ENCODE measurements at places on chromosomes 7 and 10.
A peak's percentile ranks its signal among the peaks of the same experiment; 100 is the strongest.

DNA sequence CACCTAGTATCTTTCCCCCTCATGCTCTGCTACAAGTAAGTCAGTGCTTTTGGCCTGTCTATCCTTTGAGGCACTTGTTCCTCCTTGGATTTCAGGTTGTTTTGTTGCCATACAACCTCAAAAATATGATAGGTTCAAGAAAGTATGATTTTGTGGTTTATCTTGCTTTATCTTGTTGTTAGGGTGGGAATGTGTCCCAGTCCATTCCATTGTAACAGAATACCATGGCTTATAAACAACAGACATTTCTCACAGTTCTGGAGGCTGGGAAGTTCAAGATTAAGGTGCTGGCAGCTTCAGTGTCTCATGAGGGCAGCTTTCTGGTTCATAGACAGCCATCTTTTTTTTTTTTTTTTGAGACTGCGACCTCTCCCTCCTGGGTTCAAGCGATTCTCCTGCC is 72.1 kb downstream of the TMEM270 start:
- DNase-seq: no peak

- no peak for DNase-seq
Measured at GRCh38 chr7:31186202-31186601, 134.1 kb downstream of the ADCYAP1R1 start.

DNA sequence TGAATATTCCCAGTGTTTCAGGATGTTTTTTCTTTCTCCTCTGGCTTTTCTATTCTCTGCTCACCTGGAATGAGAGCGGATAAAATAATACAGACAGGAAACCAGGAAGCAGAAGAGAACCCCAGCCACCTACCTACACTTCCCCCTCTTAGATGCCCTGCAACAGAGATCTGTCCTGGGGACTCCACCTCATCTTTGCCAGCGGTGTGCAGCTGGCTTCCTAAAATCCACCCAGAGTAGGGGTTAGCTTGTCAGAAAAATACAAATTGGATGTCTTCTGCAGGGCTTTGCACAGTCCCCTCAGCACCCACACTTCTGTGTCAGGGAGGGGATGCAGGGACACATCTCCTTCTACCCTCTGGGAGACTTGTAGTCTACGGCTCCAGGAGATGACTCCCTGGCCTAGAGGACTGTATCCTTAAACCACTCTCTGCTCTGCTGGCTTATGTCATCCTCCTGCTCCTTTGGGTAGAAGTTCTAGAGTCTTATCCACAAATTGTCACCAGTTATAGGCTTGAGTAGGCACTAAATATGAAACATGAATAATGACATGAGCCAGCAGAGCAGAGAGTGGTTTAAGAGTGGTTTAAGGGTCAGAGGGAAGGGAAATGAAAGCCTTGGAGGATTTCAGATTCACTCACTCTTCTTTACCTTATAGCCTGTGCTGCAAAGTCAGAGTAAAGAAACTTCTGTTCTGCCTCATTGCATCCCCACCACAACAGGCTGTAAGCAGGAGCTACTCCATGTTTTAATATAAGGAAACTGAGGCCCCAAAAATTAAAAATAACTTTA is 749.4 kb downstream of the AUTS2 start:
- no peak for DNase-seq

- no peak for DNase-seq
Measured at GRCh38 chr7:131182446-131183058, 145.1 kb upstream of the MKLN1 start.

- no peak for DNase-seq
Measured at GRCh38 chr10:36263871-36264270, 621.8 kb upstream of the FZD8 start.

DNA sequence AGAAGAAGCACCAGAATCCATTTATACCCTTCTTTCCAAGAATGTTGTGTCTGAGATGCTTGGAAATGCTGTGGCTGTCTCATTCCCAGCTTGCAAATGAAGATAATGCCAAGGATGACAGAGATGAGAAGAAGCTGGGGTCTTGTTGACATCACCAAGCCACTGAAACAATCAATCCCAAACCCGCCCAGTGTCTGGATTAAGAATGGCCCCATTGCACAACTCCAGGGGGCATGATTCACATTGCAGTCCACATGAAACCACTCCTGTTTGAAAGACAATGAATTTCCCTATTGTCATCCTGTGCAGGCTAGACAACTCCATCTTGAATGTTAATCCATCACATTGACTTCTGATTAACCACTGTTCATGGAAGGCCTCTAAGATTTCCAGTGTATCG is 28.6 kb downstream of the SORBS1 start:
- no peak for DNase-seq

GRCh38 chr10:36038316-36038955 is 396.3 kb upstream of the FZD8 start:
- DNase-seq: no peak

- DNase-seq: peak; percentile 81
Measured at GRCh38 chr10:132434405-132435005, 37.5 kb downstream of the PWWP2B start.

GRCh38 chr10:31242902-31243301 is 76.1 kb upstream of the ZEB1 start:
- DNase-seq: peak; percentile 13

DNA sequence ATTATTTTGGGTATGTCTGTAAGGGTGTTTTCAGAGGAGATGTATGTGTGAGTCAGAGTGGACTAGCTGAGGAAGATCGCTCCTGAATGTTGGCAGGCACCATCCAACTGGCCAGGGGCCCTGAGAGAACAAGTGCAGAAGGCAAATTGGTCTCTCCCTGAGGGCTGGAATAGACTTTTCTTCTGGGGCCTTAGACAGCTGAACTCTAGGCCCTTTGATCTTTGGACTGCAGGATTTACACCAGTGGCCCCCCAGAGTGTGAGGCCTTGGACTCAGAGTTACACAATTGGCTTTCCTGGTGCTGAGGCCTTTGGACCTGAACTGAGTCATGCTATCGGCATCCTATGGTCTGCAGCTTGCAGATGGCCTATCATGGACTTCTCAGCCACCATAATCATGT is 217.2 kb downstream of the REEP3 start:
- DNase-seq: no peak

- no peak for DNase-seq
Measured at GRCh38 chr7:25543210-25543609, 314.9 kb upstream of the NPVF start.

DNA sequence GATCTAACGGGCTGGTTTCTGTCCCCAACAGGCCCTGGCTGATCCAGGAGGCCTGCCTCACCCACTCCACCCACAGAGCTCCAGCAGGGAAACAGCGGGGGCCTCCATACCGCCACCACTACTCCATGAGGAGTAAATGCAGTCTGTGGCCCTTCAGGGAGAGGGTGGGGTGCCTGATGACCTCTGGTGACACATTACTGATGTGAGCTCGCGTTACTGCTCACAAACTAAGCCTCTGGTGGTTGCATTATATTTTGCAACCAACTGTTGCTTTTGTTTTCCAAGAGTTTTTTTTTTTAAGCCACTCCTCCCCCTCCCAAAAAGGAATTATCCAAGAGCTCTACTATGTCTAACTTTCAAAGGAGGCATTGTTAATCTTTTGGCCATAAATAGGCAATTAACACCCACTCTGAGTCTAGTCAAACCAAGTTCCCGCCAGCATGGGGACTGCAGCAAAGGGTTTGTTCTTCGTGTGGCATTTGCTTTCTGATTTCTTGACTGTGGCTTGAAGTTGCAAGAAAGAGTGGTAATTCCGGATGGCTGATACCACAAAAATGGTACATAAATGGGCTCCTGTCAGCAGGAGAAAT is 72.6 kb downstream of the FAM53B start:
- peak; percentile 87 for DNase-seq

- no peak for DNase-seq
Measured at GRCh38 chr7:49322476-49322875, 398.1 kb downstream of the CDC14C start.

All from inflammatory macrophage treated with lipopolysaccharide for 4 hours (primary cell).